MV-4-11 (cell line): ENCODE measurements at places on chromosomes 16 and 17.
A peak's percentile ranks its signal among the peaks of the same experiment; 100 is the strongest.

DNA sequence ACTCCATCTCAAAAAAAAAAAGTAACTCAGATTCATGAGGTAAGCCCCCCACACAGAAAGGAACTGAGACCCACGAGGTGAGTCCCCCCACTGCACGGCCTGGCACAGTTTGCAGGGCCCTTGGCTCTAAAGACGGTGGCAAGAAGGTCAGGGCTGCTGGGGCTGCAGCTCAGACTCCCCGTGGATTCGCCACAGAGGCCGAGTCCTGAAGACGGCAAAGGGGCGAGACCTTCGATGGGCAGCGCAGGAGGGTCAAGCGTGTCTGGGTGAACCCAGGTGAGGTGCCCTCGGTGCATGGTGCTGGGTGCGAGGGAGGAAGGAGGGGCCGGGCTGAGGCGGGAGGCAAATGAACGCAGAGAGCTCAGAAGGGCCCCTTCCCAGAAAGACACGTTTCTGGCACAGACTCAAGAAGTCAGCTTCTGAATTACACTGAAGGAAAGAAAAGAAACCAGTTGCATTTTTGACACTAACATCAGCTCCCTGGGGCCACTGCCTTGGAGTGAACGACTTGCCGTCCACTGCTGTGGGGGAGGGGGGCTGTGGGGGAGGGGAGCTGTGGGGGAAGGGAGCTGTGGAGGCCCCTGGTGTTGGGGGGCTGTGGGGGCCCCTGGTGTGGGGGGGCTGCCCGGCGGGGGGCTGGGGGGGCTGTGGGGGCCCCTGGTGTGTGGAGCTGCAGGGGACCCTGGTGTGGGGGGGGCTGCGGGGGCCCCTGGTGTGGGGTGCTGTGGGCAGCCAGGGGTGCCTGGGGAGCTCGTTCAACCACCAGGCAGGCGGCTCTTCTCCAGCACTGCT lies 69.8 kb upstream of the METRNL start:
- DNase-seq: no peak

- DNase-seq: no peak
These were observed 70.8 kb downstream of the GOSR1 start for GRCh38 chr17:30547778-30548573.

DNA sequence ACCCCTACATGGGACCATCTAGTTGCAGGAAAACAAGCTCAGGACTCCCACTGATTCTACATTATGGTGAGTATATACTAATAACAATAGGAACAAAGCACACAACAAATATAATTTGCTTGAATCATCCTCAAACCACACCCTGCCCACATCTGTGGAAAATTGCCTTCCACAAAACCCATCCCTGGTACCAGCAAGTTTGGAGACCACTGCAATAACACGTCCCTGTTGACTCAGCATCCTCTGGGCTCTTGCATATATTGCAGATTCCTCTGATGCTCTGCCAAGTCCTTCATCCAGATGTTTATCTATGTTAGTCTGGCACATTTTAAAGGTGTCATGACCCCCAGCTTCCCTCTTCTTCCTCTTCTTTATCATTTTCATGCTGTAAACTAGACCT lies 138.4 kb downstream of the PCTP start:
- DNase-seq: no peak

- no peak for DNase-seq
These were observed 29.6 kb downstream of the NTN1 start for GRCh38 chr17:9050801-9051401.

DNA sequence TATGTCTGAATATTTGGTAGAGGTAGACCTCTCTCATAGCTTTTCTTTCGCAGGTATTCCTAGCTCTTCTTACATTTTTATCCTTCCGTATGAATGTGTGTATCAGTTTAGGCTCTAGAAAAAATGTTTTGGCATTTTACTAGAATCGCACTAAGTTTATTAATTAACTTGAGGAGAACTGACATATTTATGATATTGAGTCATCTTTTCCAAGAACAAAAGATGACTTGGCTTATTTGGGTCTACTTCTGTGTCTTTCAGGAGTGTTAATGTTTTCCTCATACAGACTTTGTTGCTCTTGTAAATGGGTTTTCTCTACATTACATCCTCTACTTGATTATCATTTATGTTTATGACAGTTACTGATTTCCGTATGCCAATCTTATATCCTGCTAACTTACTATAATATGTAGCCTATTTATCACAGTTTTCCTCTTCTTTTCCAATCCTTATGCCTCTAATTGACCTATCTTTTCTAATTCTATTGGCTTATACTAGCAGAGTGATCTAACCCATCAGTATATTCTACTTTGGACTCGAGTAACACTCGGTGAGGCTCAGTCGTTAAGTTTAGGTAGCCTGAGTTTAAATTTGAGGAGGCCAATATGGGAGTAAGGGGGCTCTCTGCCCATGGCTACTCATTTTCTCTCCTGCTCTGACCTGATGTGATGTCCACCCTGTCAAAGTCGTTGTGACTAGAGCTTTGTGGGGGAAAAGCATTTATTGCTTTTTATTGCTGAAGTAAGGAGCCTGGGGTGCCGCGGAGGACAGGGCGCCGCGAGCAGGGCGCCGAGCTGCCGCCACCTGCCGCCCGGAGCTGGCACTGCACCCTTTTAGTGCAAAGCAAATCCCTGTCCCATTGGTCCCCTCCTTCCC lies 20.0 kb downstream of the ST6GALNAC1 start:
- peak; percentile 41 for DNase-seq

DNA sequence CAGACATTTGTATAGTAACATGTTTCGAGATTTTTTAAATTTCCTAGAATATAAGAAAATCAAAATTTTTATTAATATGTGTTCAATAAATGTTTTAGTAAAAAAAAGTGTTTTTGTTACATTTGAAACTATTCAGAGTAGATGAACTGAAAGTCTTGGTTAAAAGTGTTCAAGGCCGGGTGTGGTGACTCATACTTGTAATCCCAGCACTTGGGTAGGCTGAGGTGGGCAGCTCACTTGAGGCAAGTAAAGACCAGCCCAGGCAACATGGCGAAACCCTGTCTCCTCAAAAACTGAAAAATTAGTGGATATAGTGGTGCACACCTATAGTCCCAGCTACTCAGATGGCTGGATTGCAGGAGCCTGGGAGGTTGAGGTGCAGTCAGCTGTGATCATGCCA lies 16.8 kb upstream of the PHKG2 start:
- DNase-seq: peak; percentile 14
